SK-N-SH (cell line): ENCODE measurements at places on chromosomes 3 and 15.

DNA sequence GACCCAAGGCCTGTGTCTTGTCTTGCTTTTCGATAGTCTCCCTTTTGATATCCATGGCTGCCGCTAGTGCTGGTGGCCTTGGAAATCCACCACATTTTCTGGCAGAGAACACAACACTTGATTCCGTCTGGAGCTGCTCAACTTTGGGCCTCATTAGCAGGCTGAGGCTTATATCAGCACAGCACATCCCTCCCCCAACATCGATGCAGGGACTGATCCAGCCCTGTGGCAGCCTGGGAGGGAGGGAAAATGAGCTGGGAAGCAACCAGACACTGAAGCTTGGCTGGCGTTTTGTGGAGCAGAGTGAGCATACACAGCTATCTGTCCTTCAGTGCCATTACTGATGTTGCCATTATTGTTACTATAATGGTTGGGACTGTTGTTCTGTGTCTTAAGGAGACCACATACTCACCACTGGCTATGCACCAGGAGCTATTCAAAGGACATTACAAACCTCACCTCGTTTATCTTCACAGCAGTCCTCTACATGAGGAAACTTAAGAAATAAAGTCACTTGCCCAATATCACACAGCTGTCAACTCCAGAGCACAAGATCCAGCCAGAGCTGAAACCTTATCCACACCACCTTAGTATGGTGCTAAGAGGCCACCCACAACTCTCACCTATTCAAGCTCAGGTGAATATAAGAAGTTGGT, 102.9 kb downstream of the SUCLG2 start:
- H3K36me3 ChIP-seq = no peaks in the 10 kb centered on the region; the same call in 1 of the 2 replicates
- no peak overlapping the region for H3K4me3 ChIP-seq
- no peaks in the 10 kb centered on the region; the same call in 1 of the 2 replicates for H3K4me1 ChIP-seq

DNA sequence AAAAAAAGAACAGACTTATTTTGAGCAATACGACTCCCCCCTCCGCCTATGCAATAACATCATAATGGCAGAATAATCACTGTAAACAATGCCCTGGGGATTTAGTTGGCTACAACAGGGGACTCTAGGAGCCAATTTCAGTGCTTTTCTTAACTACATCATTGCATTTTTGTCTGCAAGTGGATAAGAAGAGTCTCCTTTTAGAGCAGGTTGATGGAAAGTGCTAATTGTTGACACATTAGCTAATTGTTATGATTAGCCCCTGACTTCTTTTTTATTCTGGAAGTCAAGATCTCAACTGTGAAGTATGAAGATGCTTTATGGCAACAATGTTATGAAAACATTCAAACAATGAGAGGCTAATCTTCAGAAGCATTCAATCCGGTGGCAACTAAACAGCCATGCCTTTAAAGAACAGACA, 121.2 kb downstream of the MECOM start:
- H3K27ac ChIP-seq = no peak overlapping the region
- no peaks in the 10 kb centered on the region for H3K36me3 ChIP-seq
- no peaks in the 10 kb centered on the region for H3K27me3 ChIP-seq
- peaks cover 9% of the 10 kb centered on the region; the same call in 1 of the 2 replicates for H3K4me1 ChIP-seq
- H3K4me3 ChIP-seq = no peak overlapping the region

GRCh38 chr3:168714609-168715240, 619.0 kb upstream of the GOLIM4 start:
- H3K27me3 ChIP-seq = no peaks in the 10 kb centered on the region
- H3K36me3 ChIP-seq = no peaks in the 10 kb centered on the region
- DNase-seq = no peak
- H3K4me1 ChIP-seq = no peaks in the 10 kb centered on the region

- no peaks in the 10 kb centered on the region for H3K36me3 ChIP-seq
- H3K27ac ChIP-seq = no peak overlapping the region
- no peaks in the 10 kb centered on the region for H3K4me1 ChIP-seq
- no peak for DNase-seq
Measured at GRCh38 chr3:151631946-151632345, 101.8 kb upstream of the AADACL2 start.

GRCh38 chr3:44680921-44681455, 31.5 kb upstream of the ZNF502 start:
- H3K27me3 ChIP-seq = no peaks in the 10 kb centered on the region
- H3K4me3 ChIP-seq = no peak overlapping the region
- peaks cover 10% of the 10 kb centered on the region; the same call in 1 of the 2 replicates for H3K36me3 ChIP-seq
- no peak overlapping the region for H3K27ac ChIP-seq
- no peak for DNase-seq

DNA sequence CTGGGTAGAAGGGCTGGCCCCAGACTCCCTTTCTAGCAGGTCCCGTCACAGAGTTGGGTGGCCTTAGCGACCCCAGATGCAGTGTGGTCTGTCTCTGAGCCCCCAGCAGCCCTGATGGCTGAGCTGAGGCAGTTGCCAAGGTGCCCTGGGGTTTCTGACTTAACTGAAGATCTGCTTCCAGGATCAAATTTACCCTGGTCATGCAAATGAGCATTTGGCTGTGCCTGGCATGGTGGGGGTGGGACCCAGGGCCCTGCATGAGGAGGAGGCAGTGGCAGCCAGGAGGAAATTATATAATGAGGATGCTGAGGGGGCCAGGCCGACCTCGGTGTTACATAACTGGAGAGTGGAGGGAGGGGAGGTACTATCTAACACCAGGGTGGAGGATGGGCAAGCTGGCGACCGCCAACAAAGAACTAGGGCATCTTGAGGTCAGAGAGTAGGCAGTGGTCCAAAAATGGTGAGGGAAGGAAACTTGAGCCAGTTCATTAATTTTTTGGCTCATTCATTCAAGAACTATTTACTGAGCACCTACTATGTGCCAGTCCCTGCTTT, 16.4 kb downstream of the PLEKHO2 start:
- no peak overlapping the region for H3K4me3 ChIP-seq
- peaks cover 43% of the 10 kb centered on the region; the same call in 1 of the 2 replicates for H3K4me1 ChIP-seq
- peaks cover 15% of the 10 kb centered on the region; the same call in 1 of the 2 replicates for H3K36me3 ChIP-seq
- DNase-seq = no peak

DNA sequence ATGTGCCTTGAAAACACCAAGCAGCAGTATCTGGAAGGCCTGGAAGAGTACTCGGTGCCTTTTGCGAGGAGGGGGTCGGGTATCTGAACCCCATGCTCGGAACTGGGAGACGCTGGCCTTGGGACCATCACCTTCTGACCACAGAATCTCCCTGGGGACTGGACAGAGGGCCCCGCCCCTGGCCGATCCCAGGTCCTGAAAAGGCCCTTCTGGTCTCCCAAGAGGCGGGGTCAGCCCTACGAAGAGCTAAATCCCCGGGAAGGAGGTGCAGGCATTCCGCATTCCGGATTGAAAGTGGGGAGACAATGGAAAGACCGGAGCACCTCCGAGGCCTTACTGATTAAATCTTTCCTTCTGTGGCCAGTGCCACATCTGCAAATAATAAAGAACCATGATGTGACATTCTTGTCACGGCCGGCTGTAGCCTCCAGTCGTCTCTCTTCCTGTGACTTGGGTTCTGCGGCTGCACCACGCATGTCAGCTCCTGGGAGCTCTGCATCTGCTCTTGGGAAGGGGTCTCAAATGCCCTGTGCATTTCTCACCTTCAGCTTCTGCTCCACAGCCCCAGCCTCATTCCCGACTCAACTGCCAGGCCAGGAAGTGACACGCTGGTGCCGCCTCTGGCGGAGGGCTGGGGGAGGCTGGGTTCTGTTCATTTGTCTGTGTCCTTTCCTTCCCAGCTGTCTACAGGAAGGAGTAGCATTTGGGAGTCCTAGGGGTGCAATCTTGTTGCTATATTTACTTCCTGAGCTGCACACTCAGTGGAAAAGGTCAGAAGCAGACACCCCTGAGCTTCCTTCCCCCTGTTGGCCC, 173.5 kb downstream of the KLF13 start:
- H3K27ac ChIP-seq = peak overlapping the region; percentile 48
- H3K4me1 ChIP-seq = peaks cover 21% of the 10 kb centered on the region
- no peaks in the 10 kb centered on the region for H3K27me3 ChIP-seq
- H3K36me3 ChIP-seq = no peaks in the 10 kb centered on the region
- no peak overlapping the region for H3K4me3 ChIP-seq

GRCh38 chr3:88034491-88035275, 24.1 kb downstream of the CGGBP1 start:
- no peak overlapping the region for H3K4me3 ChIP-seq
- no peaks in the 10 kb centered on the region; the same call in 1 of the 2 replicates for H3K4me1 ChIP-seq
- no peaks in the 10 kb centered on the region for H3K27me3 ChIP-seq
- H3K27ac ChIP-seq = no peak overlapping the region
- no peak for DNase-seq

DNA sequence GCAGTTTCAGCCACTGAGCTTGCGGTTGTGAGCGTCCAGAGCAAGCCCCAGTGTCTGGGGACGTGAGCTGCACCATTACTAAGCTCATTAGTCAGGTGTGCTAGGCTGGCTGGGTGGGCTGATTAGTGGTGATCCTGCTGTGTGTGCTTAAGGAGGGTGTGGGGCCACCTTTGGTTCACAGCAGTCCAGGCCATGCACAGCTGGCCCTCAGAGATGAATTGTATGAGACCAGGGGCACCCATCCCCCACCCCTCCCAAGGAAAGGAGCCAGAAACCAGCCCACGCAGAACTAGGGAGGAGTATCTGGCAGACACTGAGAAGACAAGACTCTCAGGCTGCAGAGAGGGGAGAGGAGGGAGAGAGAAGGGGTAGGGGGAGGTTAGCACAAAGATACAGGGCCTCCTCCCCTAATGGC, 3.8 kb downstream of the TYRO3 start:
- H3K27me3 ChIP-seq = no peaks in the 10 kb centered on the region
- no peak for DNase-seq
- H3K36me3 ChIP-seq = no peaks in the 10 kb centered on the region
- no peak overlapping the region for H3K4me3 ChIP-seq
- H3K27ac ChIP-seq = no peak overlapping the region

DNA sequence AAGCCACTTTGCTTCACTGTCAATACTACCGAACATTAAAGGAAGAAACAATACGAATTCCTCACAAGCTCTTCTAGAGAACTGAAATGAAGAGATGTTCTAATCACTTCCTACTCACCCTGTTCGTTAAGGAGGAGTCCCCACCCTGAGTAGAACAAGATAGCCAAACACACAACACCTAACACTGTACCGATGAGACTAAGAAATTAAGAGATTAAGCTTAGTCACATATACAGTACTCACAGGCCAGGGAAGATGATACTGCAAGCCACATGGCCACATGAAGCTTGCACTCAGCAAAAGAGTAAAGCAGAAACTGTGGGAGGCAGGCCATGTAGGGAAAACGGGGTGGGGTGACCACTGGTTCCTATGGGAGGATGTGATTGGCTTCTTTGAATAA, 48.0 kb downstream of the CGGBP1 start:
- no peak for DNase-seq
- no peaks in the 10 kb centered on the region for H3K36me3 ChIP-seq
- H3K27ac ChIP-seq = no peak overlapping the region
- peaks cover 7% of the 10 kb centered on the region for H3K27me3 ChIP-seq
- H3K4me3 ChIP-seq = no peak overlapping the region

DNA sequence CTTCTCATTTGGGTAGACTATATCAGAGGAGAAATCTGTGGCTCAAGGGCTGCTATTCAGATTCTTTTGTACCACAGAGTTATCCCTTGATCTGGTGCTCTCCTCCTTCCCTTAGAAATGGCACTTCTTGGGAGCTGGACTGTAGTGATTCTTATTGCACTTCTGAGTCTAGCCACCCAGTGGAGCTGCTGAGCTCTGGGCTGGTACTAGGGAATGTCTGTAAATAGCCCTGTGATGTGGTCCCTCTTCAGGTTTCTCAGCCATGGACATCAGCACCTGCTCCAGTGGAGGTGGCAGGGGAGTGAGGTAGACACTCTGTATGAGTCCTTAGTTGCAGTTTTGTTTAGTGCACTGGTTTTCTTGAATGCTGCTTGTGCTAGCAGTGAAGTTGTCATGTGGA, 1292.6 kb downstream of the SI start:
- H3K4me1 ChIP-seq = no peaks in the 10 kb centered on the region
- H3K27ac ChIP-seq = no peak overlapping the region
- no peaks in the 10 kb centered on the region for H3K36me3 ChIP-seq
- H3K27me3 ChIP-seq = no peaks in the 10 kb centered on the region
- peak overlapping the region; percentile 46; the same call in 1 of the 2 replicates for H3K4me3 ChIP-seq

GRCh38 chr3:134552784-134553183, 66.9 kb downstream of the CEP63 start:
- no peak for DNase-seq
- H3K4me3 ChIP-seq = no peak overlapping the region
- H3K27ac ChIP-seq = no peak overlapping the region
- H3K36me3 ChIP-seq = peaks cover 47% of the 10 kb centered on the region
- H3K4me1 ChIP-seq = no peaks in the 10 kb centered on the region
- no peaks in the 10 kb centered on the region for H3K27me3 ChIP-seq

- H3K4me3 ChIP-seq = no peak overlapping the region
- H3K27me3 ChIP-seq = no peaks in the 10 kb centered on the region
- peaks cover 18% of the 10 kb centered on the region for H3K4me1 ChIP-seq
Measured at GRCh38 chr3:126758026-126758425, 54.0 kb downstream of the CHCHD6 start.

GRCh38 chr15:56252386-56252785, 8.7 kb upstream of the RFX7 start:
- no peak for DNase-seq
- no peaks in the 10 kb centered on the region for H3K27me3 ChIP-seq
- no peaks in the 10 kb centered on the region for H3K36me3 ChIP-seq

DNA sequence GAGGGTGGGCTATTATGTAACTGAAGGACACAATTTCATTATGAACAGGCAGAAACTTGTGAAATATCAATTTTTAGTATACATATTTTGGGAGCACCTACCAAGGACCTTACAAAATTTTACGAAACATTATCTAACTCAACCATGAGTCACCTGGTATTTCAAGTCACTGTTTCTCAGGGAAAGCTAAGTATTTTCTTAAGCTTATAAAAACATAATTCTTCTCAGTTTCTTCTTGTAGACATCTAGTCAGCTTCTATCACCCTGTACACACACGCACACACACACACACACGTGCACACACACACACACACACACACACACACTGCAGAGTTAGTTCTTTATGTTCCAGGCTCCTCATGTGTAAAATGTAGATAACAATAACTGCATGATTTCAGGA, 658.3 kb downstream of the TUSC7 start:
- DNase-seq = no peak
- no peaks in the 10 kb centered on the region for H3K27me3 ChIP-seq
- H3K36me3 ChIP-seq = no peaks in the 10 kb centered on the region
- no peaks in the 10 kb centered on the region for H3K4me1 ChIP-seq

DNA sequence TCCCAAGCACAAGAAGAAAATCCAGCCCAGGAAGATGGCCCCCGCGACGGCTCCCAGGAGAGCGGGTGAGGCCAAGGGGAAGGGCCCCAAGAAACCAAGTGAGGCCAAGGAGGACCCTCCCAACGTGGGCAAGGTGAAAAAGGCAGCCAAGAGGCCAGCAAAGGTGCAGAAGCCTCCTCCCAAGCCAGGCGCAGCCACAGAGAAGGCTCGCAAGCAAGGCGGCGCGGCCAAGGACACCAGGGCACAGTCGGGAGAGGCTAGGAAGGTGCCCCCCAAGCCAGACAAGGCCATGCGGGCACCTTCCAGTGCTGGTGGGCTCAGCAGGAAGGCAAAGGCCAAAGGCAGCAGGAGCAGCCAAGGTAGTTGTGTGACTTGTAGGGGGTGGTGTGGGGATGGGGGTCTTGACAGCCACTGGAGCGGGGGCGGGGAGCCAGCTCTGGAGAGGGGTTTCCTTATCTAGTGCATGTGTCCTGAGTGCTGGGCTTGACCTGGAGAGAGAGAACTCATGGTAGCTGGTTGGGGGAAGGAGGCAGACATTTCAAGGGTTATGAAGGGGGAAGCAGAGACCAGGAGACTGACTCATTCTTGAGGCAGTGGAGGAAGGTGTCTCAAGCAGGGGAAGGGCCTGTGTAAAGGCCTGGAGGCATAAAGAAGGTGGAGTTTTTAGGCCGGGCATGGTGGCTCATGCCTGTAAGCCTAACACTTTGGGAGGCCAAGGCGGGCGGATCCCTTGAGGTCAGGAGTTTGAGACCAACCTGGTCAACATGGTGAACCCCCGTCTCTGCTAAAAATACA, 6.2 kb downstream of the H1-8 start:
- no peaks in the 10 kb centered on the region for H3K36me3 ChIP-seq
- H3K27ac ChIP-seq = no peak overlapping the region
- no peak overlapping the region for H3K4me3 ChIP-seq
- H3K4me1 ChIP-seq = peaks cover 16% of the 10 kb centered on the region
- no peaks in the 10 kb centered on the region for H3K27me3 ChIP-seq
